ENCODE measurements at places on chromosomes 11 and 22. TPM values are rescaled to one million over a fixed set of nuclear protein-coding genes. Genes with fewer than 3 reads are reported as not detected.

- DNase-seq: no peak
Observed at GRCh38 chr11:86050196-86050709, 18.6 kb downstream of the PICALM start.

GRCh38 chr22:36692280-36692679, 11.3 kb downstream of the CACNG2 start:
- no peak for DNase-seq

Gene LYVE1
- not detected for total RNA-seq

Gene LDHAL6A
- total RNA-seq: not detected

Data from activated B cell treated with CpG ODN at 0.5 μM for 24 hours (primary cell).